ENCODE measurements at places on chromosomes 11 and 22.

DNA sequence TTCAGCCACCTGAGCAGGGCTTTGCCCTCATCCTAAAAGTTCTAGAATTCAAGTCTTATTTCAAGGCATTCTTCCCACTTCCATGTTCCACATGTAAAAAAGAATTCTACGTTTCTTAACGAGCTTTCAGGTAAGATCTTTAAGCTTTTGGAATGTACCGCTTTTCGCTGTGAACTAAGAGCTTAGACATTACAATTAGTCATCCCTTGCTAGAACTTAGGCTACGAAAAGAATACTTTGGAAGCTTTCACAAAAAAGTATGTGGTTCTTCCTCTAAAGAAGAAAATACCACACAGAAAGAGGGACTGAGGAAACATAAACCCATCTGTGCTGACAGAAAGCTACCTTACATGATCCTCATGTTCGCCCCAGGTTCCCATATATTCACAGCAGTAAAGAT lies 1.9 kb downstream of the NUMA1 start:
- no peak for DNase-seq

DNA sequence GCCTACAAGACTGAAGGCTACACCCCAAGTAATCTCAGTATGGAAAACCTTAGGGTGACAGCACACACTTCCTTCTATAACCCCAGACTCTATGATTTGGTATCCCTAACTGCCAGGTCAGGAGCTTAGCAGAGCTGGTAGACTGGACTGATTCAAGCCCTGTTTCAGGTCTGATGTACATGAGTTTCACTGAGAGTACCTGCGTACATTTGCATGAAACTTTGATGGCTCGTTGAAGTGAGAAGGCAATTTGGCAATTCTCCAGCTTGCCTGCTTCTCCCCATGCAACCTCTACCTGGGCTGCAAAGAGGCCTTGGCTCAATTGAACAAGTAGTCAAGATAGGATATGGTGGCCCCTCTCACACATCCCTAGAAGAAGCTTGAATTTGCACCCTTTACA lies 10.2 kb downstream of the FIBIN start:
- no peak for DNase-seq

DNA sequence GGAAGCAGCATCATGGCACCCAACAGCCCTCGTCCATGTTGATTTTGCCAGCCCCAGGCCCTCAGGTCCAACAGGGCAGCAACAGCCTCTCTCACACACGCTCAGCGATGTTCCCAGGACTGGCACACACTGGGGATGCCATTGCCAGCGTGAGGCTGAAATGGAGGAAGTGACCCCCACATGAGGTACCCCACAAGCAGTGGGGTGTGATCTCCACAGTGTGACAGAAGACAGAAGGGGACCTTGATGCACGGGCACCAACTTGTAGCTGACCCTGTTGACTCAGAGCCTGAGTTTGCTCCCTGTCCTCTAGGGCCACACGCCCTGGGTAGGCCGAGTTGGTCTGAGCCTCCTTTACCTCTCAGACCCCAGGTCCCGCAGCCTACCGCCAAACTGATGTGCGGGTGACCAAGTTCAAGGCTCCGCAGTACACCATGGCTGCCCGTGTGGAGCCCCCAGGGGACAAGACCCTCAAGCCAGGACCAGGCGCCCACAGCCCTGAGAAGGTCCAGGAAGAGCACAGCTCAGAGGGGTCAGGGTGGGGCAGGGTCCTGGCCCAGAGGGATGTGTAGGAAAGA lies 6.2 kb downstream of the SCGB1C1 start:
- DNase-seq = no peak

- no peak for DNase-seq
These were observed 70.5 kb upstream of the TNRC6B start for GRCh38 chr22:40107244-40107643.

DNA sequence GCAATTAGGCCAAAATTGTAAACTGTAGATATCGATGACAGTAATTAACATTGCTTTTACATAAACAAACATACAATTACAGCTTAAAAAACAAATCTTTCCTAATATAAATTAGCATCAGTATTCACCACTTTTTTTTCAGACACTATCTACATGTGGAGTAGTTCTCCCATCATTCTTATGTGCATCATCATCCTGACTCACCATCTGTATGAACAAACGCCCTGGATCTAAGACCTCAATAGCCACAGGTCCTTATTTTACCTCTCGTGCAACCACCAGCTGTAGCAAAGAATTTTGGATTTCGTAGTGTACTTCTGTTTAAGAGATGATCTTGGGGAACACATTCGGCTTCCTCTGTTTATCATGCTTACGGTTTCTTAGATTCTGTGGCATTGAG lies 551.9 kb upstream of the KIRREL3 start:
- no peak for DNase-seq

- DNase-seq = no peak
These were observed 364.1 kb upstream of the PITPNB start for GRCh38 chr22:28283068-28283654.

GRCh38 chr11:106471276-106471675 lies 393.8 kb downstream of the AASDHPPT start:
- DNase-seq = no peak

DNA sequence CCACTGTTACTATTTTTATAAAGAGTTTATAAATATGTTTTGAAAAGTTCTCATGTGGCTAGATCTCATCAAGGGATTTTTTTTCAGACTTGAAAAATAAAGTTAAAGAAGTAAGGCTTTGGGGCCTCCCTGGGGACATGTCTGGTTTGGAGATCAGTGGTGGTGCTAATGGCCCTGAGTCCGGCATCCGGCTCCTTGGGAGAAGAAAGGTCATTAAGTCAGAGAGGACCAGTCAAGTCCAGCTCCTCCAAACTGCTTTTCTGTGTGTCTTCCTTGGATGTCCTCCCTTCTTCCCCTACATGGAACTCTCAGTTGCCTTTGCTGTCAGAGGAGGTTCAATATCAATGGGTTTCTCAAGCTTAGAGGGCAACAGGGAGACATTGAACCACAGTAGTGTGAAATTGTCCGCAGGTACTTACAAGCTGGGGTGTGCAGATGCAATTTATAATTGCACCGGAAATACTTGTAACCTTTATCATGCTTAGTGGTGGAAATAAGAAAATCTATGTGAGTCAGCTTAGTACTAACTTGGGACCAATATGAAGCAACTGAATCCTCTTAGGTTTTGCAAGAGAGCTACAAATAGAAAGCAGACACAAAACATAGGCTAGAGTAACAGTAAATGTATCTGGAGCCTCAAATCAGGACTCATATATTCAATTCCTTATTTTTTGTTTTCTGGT lies 144.3 kb downstream of the TEAD1 start:
- DNase-seq = no peak

DNA sequence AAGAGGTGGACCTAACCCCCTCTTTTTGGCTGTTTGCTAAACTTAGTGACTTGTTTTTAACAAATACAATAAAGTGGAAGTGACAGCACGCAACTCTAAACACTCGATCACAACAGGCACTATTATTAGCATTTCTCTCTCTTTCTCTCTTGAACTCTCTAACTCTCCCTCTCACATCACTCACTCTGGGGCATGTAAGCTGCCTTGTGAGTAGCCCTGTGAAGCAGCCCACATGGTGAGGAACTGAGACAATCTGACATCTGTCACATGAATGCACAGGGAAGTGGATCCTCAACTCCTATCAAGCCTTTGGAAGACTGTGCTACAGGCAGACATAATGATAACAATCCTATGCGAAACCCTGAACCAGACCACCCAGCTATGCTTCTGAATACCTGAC lies 609.0 kb upstream of the CNTN5 start:
- DNase-seq = no peak

DNA sequence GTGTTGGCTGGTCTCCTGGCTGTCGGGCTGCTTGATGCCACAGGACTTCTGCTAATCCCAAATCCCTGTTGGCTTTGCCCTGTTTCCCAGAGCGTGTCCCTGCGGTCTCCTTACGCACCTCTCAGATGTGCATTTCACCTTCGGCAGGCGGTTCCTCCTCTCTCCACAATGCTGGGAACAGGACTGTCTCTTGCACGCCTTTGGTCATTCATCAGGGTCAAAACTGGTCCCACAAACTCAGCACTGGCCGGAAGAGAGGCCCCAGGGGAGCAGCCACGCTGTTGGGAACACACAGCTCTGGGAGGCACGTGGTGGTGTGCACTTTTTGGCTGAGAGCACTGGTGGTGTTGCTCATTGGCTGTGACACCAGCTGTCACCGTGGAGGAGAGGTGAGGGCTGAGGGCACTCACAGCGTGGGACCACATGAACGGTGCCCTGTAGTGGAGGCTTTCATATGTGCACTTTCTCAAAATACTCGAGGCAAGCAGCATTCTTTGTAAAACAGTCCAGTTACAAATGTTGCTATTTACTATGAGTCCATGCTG lies 15.3 kb upstream of the TRMU start:
- DNase-seq = no peak

DNA sequence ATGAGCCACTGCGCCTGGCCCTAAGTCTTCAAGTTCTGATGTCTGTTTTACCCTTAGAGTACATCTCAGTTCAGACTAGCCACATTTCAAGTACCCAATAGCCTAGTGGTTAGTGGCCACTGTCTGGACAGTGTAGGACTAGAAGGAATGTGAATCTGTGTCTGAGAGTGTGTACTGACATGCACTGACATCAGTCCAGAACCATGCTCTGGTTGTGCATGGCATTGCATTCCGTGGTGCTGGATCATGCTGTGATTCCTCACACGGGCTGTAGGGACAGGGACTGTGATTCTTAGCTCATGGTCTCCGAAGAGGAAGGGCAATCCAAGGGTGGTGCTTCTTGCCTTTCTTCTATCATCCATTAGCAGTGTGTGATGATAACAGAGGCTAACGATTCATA lies 41.1 kb downstream of the AMOTL1 start:
- DNase-seq = no peak

- DNase-seq = no peak
These were observed 15.3 kb upstream of the ELFN2 start for GRCh38 chr22:37442537-37442936.

GRCh38 chr11:123509737-123510578 lies 79.9 kb downstream of the GRAMD1B start:
- DNase-seq = no peak

- no peak for DNase-seq
These were observed 4.7 kb downstream of the C11orf87 start for GRCh38 chr11:109426442-109427240.

- DNase-seq = no peak
These were observed 516 bp downstream of the OR52J3 start for GRCh38 chr11:5046754-5047330.

DNA sequence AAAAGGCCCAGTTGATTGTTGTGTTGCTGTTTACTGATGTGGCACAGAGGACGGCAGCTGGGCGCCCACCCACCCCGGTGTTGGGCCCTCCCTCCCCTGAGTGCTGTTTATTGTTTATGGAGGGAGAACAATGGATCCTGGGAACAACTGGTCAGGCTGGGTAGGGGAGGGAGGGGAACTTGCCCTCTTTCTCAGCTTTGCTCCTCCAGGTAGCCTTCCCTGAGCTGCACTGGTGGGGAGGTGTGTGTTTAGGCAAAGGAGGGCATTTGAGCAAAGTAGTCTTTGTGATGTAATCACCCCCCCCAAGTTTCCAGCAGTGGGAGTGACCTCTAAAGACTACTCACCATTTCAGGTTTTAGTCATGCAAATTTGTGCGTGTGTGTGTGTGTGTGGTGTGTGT lies 1035.3 kb downstream of the NTM start:
- DNase-seq = no peak

DNA sequence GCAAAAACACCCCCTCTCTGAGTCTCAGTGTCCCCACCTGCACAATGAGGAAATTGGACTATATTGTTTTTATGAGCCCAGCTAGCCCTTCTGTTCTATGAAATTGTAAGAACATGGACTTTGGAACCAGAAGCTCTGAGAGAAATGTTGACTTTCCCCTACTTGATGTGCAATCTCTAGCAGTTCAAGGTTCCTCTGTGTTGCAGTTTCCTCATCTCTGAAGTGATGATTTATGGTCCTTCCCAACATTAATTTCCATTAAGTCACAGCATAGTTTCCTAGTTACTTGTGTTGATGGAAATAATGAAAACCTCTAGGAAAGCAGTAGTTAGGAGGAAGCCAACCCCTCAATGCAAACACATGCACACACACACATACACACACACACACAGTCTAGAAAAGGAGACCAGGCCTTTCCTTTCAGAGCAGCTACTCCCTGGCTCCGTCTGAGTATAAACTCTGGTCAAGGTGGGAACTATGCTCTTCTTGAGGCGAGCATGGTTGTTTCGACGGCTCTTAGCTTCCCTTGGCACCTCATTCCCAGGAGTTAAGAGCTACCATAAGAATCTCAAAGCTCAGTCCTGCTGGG lies 518.4 kb downstream of the SOX6 start:
- no peak for DNase-seq

DNA sequence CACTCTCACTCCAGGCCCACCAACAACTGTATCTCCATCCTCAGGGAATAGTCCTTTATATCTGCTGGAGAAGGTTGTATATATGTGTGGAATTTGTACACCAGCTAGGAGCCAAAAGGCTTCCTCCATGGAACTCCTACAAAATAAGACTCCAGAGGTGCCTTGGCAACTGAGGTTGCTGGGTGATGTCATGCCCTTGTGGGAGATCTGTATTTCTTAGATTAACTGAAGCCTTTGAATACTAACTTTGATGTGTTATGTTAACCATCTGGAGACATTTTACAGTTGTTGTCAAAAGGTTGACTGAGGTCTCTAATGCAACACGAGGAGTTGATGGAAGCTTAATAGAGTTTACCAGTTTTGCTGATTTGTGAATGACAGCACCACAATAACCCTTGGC lies 139.5 kb upstream of the TTC12 start:
- no peak for DNase-seq

GRCh38 chr11:90913131-90913668 lies 690.4 kb upstream of the CHORDC1 start:
- no peak for DNase-seq

DNA sequence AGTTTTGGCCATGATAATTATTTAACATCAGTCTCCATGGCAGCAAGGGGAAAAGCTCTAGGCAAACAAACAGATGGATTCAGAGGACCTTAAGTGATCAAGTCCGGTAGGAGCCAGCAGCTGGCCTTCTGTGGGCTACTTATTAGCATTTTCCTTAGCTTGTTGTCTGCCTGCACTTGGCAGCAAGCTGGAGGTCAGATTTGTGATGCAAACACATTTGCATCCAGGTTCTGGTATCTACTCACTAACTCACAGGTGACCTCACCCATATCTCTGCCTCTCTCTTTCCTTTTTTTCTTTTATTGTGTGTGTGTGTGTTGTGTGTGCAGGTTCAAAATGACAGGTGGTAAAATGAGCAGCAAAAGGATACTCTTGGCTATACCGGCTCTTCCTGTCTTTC lies 32.3 kb downstream of the ARHGAP42 start:
- DNase-seq = no peak

DNA sequence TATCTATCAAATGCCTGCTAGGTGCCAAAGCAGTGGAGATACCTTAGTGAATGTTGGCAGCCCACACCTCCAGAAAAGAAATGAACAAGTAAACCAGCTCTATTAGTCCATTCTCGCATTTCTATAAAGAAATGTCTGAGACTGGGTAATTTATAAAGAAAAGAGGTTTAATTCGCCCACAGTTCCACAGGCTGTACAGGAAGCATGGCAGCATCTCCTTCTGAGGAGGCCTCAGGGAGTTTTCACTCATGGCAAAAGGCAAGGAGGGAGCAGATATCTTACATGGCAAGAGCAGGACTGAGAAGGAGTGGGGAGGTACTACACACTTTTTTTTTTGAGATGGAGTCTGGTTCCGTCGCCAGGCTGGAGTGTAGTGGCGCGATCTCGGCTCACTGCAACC lies 18.7 kb upstream of the ZC3H12C start:
- no peak for DNase-seq

All from T follicular helper cell (primary cell).